ENCODE measurements at places on chromosomes 13 and 19.

GRCh38 chr19:34482380-34483250, 1.1 kb downstream of the WTIP start:
- DNase-seq: no peak

GRCh38 chr19:45860359-45861259, 2.3 kb downstream of the SYMPK start:
- no peak for DNase-seq

GRCh38 chr13:50670847-50671496, 172.5 kb downstream of the DLEU7 start:
- DNase-seq: no peak

- no peak for DNase-seq
Measured at GRCh38 chr19:46499692-46500091, 4.0 kb upstream of the PNMA8B start.

GRCh38 chr19:45677351-45678230, 9.6 kb downstream of the GIPR start:
- peak; percentile 75 for DNase-seq

- DNase-seq: no peak
Measured at GRCh38 chr19:40756502-40757110, 5.6 kb downstream of the SNRPA start.

DNA sequence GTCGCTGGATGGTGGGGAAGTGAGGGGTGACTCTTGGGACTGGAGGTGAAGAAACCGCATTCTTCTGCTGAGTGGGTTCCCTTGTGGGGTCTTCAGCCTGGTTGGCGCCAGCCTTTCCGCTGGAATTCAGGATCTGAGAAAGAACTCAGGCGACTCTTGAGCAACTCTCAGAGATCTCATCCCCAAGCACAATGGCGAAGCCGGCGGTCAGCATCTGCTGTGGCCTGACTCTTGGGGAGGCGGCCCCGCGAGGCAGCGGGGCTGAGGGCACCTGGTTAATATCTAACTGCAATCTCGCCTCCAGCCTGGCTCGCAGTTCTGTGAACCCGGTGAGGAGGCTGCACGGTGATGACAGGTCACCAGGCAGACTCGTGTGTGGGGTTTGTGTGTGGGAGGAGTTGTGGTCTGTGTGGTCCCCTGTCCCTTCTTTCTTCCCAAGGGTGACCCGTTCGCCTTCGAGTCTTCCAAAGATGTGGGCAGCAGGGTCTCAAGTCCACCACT, 883 bp downstream of the ZNF441 start:
- no peak for DNase-seq

DNA sequence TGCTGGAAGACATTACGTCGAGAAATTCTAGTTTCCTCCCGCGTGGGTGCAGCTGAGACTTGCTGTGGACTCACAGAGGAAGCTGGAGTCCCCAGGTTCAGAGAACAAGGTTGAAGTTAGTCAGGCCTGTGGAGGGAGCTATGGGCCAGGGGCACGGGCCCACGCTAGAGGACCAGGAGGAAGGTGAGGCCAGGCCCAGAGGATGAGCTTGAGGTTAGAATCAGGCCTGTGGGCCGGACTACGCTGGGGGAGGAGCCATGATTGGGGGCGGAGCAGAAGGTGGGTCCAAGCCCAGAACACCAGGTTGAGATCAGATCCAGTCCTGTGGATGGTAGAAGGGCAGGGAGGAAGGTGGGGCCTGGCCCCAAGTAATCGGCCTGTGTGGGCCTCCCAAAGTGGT, 32.6 kb downstream of the ZNF846 start:
- no peak for DNase-seq

- DNase-seq: no peak
Measured at GRCh38 chr19:7010722-7011593, 10.3 kb downstream of the MBD3L2B start.

DNA sequence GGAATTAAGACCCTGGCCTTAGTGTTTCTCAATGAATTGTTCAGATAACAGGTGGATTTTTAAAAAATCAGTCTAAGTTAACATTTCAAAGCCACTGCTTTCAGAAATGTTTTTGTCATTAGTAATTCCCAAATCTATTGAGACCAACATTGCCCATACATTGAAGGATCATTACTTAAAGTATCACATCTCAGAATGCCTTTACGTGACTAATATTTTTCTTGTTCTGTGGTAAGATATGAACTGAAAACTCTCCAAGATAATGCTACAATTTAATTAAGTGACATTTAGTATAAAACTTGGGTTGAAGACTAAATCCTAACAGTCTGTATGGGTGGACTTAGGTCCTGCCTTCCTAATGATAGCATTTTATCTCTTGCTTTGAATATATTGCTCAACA, 59.4 kb upstream of the POSTN start:
- DNase-seq: no peak

DNA sequence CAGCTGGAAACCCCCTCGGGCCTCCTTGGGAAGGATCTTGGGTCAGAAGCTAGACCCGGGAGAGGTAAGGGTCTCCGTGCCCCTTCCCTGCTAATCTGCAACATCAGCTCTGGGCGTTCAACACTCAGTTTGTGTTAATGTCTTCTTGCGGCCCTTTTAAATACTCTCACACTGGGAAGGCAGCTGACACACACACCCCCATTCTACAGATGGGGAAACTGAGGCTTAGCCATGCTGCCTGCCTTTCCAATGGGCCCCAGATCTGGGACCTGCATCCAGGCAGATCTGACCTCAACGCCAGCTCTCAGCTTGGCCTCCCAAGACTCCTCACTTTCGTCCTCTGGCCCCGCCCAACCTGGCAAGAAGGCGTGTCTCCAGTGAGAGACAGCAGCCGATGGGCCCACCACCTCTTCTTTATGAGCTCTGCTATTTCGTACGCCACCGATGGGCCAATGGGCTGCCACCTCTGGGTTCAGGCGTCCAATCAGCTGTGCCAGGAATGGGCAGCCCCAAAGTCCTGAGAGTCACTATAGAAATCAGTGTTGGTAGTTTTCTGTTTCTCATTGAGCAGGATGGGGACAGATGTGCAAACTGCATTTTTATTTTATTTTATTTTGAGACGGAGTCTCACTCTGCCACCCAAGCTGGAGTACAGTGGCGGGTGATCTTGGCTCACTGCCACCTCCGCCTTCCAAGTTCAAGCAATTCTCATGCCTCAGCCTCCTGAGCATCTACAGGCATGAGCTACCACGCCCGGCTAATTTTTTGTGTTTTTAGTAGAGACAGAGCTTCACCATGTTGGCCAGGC, 43.8 kb downstream of the DNM2 start:
- no peak for DNase-seq
